HuH-7 (cell line): ENCODE measurements at places on chromosomes 1 and 21.

DNA sequence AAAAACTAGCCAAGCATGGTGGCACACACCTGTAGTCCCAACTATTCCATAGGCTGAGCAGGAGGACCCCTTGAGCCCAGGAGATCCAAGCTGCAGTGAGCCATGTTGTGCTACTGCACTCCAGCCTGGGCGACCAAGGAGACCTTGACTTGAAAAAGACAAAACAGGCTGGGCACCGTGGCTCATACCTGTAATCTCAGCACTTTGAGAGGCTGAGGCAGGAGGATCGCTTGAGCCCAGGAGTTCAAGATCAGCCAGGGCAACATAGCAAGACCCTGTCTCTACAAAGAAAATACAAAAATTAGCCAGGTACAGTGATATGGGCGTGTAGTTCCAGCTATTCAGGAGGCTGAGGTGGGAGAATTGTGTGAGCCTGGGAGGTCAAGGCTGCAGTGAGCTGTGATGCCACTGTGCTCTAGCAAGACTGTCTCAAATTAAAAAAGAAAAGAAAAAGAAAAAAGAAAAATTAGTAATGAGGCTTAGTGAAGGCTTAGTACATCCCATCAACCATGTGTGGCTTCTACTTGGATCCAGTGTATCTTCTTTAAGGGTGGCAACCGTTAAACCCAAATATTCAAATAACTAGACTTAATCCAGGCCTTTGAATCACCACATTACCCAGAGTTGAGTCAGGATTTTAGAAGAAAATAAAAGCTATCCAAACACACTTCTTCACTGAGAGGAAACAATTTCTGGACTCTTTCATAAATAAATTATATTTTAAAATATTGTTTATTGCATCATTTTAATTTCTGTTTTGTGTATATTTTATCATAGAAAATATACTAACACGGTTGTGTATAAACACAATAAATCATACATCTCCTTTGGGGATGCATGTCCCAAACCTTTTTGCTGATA is 74.3 kb upstream of the RAB4A start:
- DNase-seq, result no peak

DNA sequence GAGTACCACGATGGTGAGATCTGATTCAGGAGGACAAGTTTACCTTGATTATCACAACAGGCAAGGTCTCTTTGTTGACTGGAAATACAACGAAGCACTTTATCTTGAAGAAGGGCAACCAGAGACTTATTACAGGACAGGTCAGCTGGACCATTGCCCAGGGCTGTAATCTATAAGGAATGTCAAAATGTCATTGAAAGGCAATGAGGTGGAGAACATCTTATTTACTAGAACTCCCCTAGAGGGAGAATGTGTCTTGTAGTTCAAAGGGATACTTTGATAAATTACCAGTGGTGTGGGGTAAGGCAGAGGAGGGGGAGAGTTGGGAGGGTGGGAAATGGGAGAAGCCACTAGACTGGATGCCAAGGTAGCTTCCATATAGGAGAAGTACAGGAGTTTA is 212.3 kb downstream of the NCAM2 start:
- DNase-seq, result no peak

GRCh38 chr21:46666941-46667740 is 31.7 kb downstream of the PRMT2 start:
- DNase-seq, result peak; percentile 25

DNA sequence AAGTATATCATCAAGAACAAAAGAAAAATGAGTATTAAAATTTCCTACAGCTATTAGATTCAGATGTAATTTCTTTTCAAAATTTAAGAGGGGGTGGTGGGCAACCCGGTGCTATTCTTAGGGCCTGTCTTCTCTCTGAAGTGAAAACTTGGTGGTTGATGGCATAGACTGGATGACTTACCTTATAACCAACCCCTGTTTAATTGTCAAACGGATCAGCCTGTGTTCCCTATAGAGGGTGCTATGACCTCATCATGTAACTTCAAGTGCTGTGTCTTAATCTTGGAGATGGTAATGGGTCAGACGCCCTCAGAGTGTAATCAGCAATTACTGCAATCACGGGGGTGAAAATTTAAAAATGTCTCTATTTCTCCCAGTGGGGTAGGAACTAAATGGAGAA is 176.2 kb downstream of the PCP4 start:
- no peak for DNase-seq

DNA sequence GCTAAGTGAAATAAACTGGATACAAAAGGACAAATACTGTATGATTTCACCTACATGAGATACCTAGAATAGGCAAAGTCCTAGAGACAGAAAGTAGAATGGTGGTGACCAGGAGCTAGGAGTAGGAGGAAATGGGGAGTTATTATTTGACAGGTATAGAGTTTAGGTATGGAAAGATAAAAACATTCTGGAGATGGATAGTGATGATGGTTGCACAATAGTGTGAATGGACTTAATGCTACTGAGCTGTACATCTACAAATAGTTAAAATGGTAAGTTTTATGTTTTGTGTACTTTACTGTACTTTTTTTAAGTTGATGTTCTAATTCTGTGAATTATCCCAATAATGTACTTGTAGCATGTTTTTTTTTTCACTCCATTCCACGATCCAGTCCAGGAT is 59.5 kb upstream of the RALGPS2 start:
- no peak for DNase-seq

GRCh38 chr1:233005703-233006102 is 55.3 kb downstream of the NTPCR start:
- no peak for DNase-seq

- DNase-seq, result no peak
These were observed 4.5 kb downstream of the RAB7B start for GRCh38 chr1:205998457-205999241.

GRCh38 chr21:25688275-25689155 is 46.2 kb downstream of the ATP5PF start:
- no peak for DNase-seq

DNA sequence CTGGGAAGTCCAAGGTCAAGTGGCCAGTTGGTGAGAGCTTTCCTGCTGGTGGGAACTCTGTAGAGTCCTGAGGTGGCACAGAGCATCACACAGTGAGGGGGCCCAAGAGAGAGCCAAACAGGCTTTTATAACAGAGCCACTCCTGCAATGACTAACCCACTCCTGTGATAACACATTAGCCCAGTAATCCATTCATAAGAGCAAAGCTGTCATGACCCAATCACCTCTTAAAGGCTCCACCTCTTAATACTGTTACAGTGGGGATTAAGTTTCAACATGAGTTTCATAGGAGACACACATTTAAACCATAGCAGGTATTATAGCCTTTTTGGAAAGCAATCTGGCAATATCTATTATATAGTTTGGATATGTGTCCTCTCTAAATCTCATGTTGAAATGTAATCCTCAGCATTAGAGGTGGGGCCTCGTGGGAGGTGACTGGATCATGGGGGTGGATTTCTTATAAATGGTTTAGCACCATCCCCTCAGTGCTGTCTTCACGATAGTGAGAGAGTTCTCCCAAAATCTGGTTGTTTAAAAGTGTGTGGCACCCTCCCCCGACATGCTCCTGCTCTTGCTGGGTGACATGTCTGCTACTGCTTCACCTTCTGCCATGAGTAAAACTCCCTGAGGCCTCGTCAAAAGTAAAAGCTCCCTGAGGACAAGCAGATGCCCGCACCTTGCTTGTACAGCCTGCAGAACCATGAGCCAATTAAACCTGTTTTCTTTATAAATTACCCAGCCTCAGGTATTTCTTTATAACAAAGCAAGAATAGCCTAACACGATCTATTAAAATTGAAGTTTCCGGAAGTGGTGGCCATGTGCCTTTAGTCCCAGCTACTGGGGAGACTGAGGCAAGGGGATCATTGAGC is 64.5 kb downstream of the CD58 start:
- no peak for DNase-seq

- no peak for DNase-seq
These were observed 45.5 kb downstream of the TOR1AIP2 start for GRCh38 chr1:179831852-179832699.

GRCh38 chr21:26124896-26125295 is 45.7 kb downstream of the APP start:
- no peak for DNase-seq

- no peak for DNase-seq
These were observed 136.1 kb downstream of the TGFB2 start for GRCh38 chr1:218481116-218481775.

DNA sequence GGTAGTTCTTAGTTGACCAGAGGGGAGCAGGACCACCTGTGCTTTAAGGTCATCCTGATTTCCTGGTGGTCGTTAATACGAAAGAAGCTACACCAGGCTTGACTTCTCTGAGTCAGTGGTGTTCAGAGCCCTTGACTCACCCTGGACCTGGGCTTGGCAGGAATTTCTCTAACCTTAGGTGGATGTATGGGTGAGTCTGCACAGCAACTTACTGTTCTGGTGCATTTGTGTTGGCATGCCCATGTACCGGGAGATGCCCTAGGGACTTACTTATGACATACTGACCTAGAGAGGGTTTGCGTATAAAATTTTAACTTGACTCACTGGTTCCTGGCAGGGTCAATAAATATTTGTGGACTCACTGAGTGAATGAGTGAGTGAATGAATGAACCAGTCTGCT is 304.6 kb downstream of the DISC1 start:
- no peak for DNase-seq

GRCh38 chr1:39084191-39084590 is 58.0 kb downstream of the NDUFS5 start:
- no peak for DNase-seq

GRCh38 chr1:115283681-115284146 is 54.3 kb downstream of the NGF start:
- no peak for DNase-seq

- no peak for DNase-seq
These were observed 1378.4 kb upstream of the ADGRL4 start for GRCh38 chr1:80384959-80385358.

DNA sequence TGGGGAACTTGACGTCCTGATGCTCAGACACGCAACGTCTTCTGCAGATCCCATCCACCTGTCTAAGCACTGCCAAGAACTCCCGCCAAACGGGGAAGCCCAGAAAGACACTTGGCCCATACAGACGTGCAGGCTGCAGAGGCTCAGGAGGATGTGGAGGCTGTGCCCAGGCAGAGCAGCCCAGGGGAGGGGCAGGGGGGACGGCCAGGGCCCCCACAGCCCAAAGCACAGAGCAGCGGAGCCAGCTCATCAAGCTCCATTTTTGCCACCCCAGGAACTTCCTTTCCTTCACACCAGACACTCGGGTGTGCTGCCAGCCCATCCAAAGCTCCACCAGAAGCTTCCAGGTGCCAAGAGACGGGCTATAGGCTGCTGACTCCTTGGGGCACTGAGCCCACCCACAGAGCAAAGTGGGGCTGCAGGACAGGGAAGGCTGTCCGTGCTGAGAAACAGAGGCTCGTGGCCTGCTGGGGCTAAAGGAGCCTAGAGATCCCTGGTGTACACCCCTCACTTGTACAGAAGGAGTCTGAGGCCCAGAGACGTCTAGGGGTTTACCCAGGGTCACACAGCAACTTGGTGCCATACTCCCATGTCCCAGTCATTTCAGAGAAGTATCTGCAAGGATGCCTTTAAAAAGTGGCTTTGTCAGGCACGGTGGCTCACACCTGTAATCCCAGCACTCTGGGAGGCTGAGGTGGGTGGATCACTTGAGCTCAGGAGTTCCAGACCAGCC is 59.1 kb downstream of the ACOT7 start:
- DNase-seq, result no peak

DNA sequence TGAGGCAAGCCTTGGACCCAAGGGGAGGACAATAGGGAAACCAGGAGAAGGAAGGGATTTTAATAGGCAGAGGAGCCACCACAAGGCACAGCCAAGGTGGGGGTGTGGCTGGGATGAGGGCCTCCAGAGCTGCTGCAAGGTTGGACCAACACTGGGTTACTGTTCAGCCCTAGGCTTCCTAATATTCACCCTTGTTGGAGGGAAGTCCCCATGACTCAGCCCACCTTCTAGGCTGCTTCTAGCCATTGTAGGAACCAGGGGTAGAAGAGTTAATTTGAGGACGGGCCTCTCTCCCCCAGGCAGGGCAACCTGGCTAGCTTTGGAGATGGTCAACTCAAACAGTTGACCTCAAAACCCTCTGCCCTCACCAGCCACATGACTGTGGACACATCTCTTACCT is 59.5 kb downstream of the KCNN3 start:
- no peak for DNase-seq

DNA sequence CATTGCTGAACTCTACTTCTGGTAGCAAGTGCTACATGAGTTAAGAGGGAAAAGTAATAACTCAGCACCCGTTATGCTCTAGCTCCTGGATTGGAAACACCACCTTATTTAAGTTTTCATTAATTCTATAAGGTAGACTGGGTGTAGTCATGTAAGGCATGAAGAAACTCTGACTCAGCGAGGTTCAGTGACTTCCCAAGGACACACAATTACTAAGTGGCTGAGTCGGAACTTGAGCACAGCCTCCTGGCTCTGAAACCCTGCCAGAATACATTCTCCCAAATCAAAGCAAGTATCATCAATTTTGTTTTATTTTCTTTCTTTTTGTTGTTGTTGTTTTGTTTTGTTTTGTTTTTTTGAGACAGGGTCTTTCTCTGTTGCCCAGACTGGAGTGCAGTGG is 29.1 kb upstream of the SCCPDH start:
- no peak for DNase-seq

GRCh38 chr1:60942291-60942690 is 140.1 kb upstream of the NFIA start:
- no peak for DNase-seq
